ENCODE measurements at places on chromosomes 3 and 15. TPM values are rescaled to one million over a fixed set of nuclear protein-coding genes. Genes with fewer than 3 reads are reported as not detected.
A peak's percentile ranks its signal among the peaks of the same experiment; 100 is the strongest.

Gene ATP13A5
- not detected for total RNA-seq

DNA sequence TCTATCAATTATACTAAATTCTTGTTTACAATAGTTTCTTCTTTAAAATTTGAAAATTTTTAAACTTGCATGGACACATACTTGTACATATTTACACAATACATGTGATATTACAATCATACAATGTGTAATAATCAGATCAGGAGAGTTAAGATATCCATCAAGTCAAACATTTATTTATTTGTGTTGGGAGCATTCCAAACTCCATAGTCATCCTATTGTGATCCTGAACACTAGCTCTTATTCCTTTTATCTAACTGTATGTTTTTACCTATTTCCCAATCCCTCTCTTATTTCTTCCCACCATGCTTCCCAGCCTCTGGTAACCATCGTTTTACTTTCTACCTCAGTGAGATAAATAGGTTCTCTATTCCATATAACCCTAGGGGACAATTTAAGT is 1219.2 kb downstream of the ZPLD1 start:
- no peak overlapping the region for H3K27ac ChIP-seq
- DNase-seq, result no peak

DNA sequence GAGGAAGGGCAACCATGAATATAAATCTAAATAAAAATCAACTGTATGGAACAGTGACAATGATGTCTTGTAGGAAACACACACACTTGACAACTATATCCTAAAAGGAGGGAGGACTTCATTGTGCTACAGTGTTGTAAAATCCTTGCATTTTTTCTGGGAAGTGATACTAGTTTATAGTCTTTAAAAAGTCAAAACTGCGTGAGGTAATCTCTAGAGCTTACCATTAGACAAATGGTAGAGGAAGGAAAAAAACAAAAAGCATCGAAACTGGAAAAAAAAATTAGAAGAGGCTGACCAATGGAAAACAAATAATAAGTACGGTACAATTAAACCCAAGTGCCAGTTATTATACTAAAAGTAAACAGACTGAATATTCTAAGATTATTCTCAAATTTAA is 38.7 kb downstream of the CHSY1 start:
- H3K27ac ChIP-seq, result peak overlapping the region; percentile 49
- no peak for DNase-seq
- peaks cover 12% of the 10 kb centered on the region for H3K36me3 ChIP-seq
- H3K4me3 ChIP-seq, result no peak overlapping the region
- no peaks in the 10 kb centered on the region for H3K27me3 ChIP-seq
- peaks cover 70% of the 10 kb centered on the region for H3K4me1 ChIP-seq

DNA sequence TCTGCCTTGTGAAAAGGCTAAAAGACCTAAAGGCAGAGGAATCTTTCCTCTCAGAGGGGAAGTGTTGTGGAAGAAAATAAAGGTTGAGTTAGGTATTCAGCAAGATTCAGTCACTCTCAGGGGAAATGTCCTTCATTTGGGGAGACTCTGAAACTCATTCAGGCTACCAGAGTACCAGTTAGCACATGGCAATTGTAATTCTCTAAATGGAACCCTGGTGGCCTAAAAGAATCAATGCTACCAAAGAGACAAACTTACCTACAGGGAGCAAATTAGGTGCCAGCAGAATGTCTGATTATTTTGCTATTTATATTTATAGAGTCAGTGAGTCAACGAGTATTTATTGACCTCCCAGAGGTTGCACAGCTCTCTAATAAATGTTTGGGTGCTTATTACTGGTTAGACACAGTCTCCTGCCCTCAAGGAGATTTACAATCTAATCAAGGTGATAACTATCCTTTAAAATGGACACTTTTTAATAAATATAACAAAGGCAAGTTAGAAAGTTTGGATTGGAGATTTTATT is 33.9 kb upstream of the CDIN1 start:
- H3K27me3 ChIP-seq, result peaks cover 6% of the 10 kb centered on the region
- H3K4me1 ChIP-seq, result no peaks in the 10 kb centered on the region
- no peak overlapping the region for H3K4me3 ChIP-seq
- no peaks in the 10 kb centered on the region for H3K36me3 ChIP-seq

GRCh38 chr3:186609247-186609868 is 3.5 kb upstream of the AHSG start:
- H3K4me3 ChIP-seq, result no peak overlapping the region
- peaks cover 2% of the 10 kb centered on the region for H3K4me1 ChIP-seq
- H3K27me3 ChIP-seq, result peaks cover 12% of the 10 kb centered on the region
- DNase-seq, result no peak
- H3K27ac ChIP-seq, result no peak overlapping the region
- no peaks in the 10 kb centered on the region for H3K36me3 ChIP-seq

Gene OSTN
- total RNA-seq, result not detected

DNA sequence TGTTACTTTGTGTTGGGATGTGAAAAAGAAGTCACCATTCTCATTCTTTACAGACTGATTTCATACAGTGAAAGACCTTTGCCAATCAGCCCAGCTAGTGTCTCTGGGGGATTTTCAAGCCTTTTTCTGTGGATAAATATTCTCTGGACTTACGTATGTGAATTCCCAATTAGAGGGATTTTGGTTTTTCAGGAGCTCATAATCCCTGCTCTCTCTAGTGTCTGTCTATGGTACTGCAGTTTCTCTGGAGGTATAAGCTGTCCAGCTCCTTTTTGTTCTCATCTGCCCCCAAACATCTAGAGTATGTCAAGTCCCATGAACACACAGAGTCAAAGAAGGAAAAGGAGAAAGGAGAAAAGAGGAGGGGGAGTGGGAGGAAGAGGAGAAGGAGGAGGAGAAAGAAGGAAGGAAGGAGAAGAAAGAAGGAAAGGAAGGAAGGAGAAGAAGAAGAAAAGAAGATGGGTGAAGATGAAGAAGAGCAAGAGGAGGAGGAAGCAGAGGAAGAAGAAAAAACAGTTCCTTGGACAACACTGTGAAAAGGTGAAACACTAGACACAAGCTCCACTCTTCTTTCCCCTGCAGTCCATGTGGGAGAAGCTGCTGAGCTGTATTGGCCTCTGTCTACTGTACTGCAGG is 218.6 kb downstream of the GREM1 start:
- H3K27me3 ChIP-seq, result peaks cover 33% of the 10 kb centered on the region
- no peaks in the 10 kb centered on the region for H3K4me1 ChIP-seq
- DNase-seq, result no peak

Gene DZIP3
- total RNA-seq, result 15.6 TPM

DNA sequence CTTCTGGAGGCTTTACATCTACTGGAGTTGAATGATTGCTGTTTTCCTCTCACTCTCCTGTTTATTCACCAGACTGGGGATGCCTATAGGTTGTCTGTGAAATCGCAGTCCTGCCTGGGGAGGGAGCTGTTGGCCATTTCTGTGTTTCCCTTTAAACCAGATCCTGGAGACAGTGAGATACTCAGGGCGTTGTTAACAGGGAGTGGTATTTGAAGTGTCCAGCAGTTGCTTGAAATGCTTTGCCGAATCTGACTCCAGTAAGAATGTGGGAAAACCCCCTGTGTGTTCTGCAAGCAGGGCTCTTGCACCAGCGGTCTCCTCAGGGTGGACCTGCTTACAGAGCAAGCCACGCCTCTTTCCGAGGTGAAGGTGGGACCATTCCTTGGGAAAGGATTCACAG is 4.3 kb upstream of the LRRK1 start:
- peaks cover 27% of the 10 kb centered on the region for H3K27me3 ChIP-seq
- no peaks in the 10 kb centered on the region for H3K36me3 ChIP-seq
- DNase-seq, result no peak
- no peak overlapping the region for H3K27ac ChIP-seq
- H3K4me3 ChIP-seq, result no peak overlapping the region

Gene IVD
- 120 TPM for total RNA-seq

- peaks cover 5% of the 10 kb centered on the region for H3K36me3 ChIP-seq
- H3K4me3 ChIP-seq, result no peak overlapping the region
- no peak for DNase-seq
- peaks cover 3% of the 10 kb centered on the region for H3K27me3 ChIP-seq
- no peaks in the 10 kb centered on the region for H3K4me1 ChIP-seq
Observed at GRCh38 chr3:69338911-69339310, 47.0 kb downstream of the FRMD4B start.

- H3K36me3 ChIP-seq, result no peaks in the 10 kb centered on the region
- DNase-seq, result no peak
- no peaks in the 10 kb centered on the region for H3K27me3 ChIP-seq
- no peak overlapping the region for H3K4me3 ChIP-seq
Observed at GRCh38 chr3:85835857-85836440, 877.2 kb downstream of the CADM2 start.

- no peak overlapping the region for H3K27ac ChIP-seq
- H3K27me3 ChIP-seq, result no peaks in the 10 kb centered on the region
- H3K4me3 ChIP-seq, result no peak overlapping the region
Observed at GRCh38 chr15:63987796-63988378, 58.4 kb downstream of the DAPK2 start.

DNA sequence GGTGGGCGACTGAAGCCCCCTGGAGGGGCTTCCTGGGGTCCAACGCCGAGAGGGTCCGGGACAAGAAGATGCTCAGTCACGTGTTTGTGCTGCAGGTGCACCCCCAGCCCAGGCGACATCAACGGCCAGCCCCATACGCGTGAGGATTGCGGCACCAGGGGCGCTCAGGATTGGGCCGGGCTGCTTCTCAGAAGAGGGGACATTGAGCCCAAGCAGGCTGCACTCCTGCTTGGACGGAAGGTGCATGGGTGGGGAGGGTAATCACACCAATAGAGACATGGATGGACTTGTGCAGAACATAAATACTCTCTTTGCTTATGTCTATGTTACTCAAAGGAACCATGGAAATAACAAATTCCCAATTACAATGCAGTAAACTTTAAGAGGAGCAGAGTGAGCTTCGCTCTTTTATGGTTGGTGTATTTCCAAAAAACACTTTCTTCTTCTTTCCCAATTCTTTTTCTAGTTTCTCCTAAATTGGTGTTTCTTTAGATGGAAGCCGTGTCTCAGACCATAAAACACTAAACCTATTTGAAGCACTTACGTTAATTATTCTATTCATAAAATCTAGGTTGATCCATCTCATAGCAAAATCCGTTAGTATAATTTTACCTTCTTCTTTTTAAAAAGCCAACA is 182.7 kb downstream of the GOLGA6L6 start:
- no peak overlapping the region for H3K4me3 ChIP-seq
- H3K27ac ChIP-seq, result no peak overlapping the region
- no peaks in the 10 kb centered on the region for H3K36me3 ChIP-seq
- H3K27me3 ChIP-seq, result no peaks in the 10 kb centered on the region

Gene RCN2
- total RNA-seq, result 30.7 TPM

Gene AQP9
- total RNA-seq, result not detected

DNA sequence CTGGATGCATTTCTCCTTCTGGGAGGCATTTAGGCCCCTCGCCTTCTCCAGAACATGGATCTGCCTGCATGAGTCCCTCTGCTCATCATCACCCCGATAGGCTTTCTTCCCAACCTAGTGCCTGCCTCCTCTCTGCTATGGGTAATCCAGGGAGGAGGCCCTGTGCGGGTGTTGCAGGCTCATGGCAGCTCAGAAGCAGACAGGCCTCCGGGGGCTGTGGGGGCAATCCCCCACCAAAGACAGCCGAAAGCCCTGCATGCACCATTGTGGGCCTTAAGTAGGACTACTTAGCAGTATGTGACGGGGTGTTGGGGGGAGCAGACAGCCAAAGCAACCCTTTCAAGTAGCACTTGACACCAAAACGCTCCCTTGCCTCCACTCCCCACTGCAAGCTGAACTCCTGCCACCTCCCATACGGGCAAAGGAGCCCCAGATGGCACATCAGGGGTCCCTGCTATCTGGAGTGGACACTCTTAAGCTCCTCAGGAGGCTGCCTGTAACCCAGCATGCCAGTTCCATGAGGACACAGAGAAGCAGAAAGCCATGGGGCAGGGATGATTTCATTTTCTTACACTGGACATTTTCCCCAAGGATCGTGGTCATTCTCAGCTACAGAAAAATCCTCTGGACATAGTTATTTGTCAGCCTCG is 98.8 kb upstream of the HACD2 start:
- H3K4me1 ChIP-seq, result no peaks in the 10 kb centered on the region
- no peak overlapping the region for H3K4me3 ChIP-seq
- no peaks in the 10 kb centered on the region for H3K36me3 ChIP-seq
- H3K27me3 ChIP-seq, result peaks cover 12% of the 10 kb centered on the region
- DNase-seq, result no peak

Gene SMAD6
- total RNA-seq, result 0.08 TPM

DNA sequence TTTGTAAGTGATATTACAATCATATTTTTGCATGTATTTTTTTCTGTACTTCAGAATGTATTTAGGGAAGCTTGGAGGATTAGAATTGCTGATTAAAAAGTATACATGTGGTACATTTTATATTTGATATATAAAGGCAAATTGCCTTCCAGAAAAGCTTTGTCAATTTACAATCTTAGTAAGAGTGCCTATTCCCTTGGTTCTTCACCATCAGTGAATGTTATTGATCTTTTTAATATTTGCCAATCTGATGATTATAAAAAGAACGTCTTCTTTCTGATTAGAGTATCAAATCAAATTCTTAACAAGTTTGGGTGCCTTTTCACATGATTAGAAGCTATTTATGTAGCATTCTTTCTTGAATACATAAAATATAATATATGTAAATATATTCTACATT is 9.1 kb downstream of the WDR49 start:
- H3K27me3 ChIP-seq, result peaks cover 3% of the 10 kb centered on the region
- DNase-seq, result no peak
- H3K27ac ChIP-seq, result no peak overlapping the region
- H3K4me3 ChIP-seq, result no peak overlapping the region
- H3K36me3 ChIP-seq, result peaks cover 2% of the 10 kb centered on the region

DNA sequence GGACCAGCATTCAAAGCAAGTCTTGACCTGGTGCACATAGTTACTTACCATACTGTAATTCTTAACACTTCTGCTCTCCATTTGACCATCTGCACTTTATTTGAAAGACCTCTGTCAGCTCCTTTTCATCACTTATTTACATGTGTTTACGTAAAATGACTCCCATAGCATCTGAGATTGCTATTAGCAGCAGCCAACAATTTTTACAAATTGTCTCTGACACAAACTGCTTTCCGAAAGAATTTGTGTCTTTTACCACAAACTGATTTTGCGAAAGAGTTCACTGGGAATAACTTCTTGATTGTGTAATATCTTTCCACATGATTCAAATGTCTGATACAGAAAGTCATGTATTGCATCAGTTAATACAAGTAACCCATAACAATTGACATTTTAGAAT is 144.1 kb upstream of the PEX5L start:
- H3K4me1 ChIP-seq, result no peaks in the 10 kb centered on the region
- no peaks in the 10 kb centered on the region for H3K36me3 ChIP-seq
- H3K4me3 ChIP-seq, result no peak overlapping the region

Gene CA12
- total RNA-seq, result not detected

DNA sequence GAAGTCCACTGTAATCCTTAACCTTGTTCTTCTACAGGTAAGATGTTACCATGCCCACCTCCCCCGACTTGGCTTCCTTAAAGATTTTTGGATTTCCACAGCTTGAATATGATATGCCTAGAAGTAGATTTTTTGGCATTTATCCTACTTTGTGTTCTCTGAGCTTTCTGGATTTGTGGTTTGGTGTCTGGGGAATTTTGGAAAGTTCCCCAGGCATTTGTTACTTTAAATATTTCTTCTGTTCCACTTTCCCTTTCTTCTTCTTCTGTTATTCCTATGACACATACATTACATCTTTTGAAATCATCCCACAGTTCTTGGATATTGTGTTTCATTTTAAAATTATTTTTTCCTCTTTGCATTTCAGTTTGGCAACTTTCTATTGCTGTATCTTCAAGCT is 122.1 kb upstream of the TMEM108 start:
- H3K27ac ChIP-seq, result no peak overlapping the region
- no peaks in the 10 kb centered on the region for H3K4me1 ChIP-seq
- H3K4me3 ChIP-seq, result no peak overlapping the region
- H3K36me3 ChIP-seq, result no peaks in the 10 kb centered on the region

- H3K27me3 ChIP-seq, result peaks cover 28% of the 10 kb centered on the region
- H3K4me3 ChIP-seq, result no peak overlapping the region
- H3K36me3 ChIP-seq, result no peaks in the 10 kb centered on the region
- peaks cover 6% of the 10 kb centered on the region for H3K4me1 ChIP-seq
Observed at GRCh38 chr15:39584266-39584659, 3.4 kb downstream of the THBS1 start.

Measured in naive thymus-derived CD8-positive, alpha-beta T cell (primary cell).